ENCODE measurements at places on chromosomes 16 and 17.

DNA sequence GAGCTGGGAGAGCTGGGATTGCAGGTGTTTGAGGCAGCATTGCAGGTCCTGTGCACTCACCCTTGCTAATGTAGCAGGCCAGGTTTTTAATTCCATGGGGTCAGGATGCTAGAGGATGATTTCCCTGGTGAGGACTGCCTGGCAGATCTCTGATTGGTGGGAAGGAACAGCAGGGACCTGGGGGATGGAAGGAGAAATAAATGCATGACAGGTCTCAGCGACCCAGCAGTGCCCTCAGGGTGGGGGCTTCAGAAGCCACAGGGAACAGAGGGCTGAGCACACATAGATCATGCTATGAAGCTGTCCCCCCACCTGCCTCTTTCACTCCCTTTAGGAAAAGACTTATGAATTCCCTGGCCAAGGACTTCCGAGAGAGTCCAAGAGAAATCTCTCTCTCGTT, 255.5 kb upstream of the N4BP1 start:
- DNase-seq = no peak

- no peak for DNase-seq
These were observed 32.3 kb upstream of the PVALEF start for GRCh38 chr17:81132770-81133723.

- DNase-seq = no peak
These were observed 3.9 kb downstream of the TSPOAP1 start for GRCh38 chr17:58324409-58325288.

DNA sequence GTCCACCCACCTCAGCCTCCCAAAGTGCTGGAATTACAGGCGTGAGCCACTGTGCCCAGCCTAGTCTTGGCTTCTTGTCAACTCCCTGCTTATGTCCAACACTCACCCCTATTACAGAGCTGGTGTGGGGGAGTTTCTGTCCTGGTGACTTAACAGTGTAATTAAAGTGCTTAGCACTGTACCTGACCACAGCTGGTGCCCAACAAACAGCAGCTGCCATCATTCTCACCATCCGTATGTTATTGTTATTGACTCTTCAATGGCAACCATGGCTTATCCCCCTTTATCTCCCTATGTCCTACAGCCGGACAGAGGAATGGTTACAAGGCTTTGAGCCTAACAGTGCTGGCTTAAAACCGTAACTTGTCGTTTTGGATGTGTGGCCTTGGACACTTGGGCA, 17.0 kb upstream of the BRCA1 start:
- no peak for DNase-seq

DNA sequence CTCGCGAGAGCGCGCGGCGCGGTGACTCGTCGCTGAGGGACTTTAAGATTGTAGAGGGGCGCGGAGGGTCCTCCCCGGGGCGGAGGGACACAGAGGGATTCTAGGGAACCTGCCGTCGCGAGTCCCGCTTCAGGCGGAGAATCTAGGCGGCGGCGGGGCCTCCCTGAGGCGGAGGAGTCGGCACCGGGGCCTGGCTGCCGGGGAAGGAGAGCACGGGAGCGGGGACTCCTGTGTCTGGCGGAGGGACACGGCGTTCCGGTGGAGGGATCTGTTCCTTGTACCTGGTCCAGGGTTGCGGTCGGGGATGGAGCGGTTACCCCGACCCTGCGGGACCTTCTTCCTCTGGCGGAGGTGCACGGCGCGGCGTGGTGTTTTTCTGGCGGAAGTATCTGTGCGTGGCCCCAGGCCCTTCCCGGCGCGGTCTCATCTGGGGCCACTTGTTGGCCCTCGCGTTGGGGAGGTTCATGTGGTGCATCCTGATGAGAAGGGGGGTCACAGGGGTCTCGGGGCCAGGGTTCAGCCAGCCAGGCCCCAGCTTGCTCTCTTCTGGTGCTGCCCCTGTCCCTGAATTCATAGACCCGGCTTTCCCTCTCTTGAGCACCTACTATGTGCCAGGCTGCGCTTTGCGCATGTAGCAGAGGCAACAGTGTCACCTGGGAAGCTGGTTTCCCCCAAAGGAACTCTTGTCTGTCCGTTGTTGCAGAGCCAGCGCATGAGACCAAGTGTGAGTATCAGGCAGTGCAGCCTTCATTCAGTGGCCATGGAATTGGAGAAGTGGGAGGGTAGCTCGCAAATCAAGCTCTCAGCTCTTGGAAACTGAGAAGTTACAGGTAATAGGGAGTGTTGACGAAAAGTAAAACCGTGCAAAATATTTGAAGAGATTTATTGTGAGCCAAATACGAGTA, 563 bp upstream of the ZKSCAN2 start:
- peak; percentile 28 for DNase-seq

Measured in stimulated activated CD4-positive, alpha-beta T cell treated with anti-CD3 and anti-CD28 coated beads, TNF-alpha, amount 100 ng/mL, for 1 hour (primary cell).